ELF-1 (cell line): ENCODE measurements at places on chromosomes 2 and 18.

GRCh38 chr18:26057344-26057773, 33.1 kb downstream of the SS18 start:
- peak; percentile 35 for DNase-seq

DNA sequence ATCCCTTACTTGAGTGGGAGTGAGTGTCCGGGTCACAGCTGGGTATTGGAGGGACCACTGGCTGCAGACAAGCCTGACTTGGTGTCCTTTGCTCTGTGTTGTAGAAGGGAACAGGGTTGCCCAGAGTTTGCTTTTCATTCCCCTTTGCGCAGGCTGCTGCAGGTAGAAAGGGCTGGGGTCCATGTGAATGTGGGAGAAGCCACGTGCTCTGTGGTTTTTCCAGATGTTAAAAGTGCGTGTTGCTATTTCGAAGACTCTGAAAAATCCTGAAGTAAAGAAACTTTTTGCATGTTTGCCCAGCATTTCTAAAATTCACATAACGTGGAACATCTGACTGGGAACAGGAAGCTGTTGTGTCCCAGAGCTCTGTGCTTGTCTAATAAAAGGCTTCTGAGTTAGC, 28.8 kb downstream of the GLI2 start:
- DNase-seq: peak; percentile 6

GRCh38 chr2:179297927-179298326, 33.3 kb upstream of the SESTD1 start:
- DNase-seq: no peak

DNA sequence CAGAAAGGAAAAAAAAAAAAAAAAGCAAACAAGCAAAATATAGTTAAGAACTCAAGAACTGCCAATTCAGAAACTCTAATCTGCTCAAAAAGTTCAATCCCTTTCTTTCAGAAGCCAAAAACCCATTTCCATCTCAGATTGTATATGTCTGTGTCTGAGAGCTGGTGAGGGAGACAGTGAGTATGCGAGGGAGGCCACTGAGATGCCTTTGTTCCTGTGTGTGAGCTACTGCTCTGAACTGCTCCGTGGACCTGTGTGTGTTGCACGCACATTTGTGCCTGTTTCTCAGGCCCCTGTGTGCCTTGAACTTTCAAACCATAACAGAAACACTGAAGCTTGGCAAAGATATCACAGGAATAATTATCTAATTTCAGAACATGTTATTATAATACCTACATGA, 2.5 kb upstream of the PKDCC start:
- DNase-seq: no peak

GRCh38 chr2:218861645-218862318, 2.2 kb downstream of the WNT6 start:
- no peak for DNase-seq

DNA sequence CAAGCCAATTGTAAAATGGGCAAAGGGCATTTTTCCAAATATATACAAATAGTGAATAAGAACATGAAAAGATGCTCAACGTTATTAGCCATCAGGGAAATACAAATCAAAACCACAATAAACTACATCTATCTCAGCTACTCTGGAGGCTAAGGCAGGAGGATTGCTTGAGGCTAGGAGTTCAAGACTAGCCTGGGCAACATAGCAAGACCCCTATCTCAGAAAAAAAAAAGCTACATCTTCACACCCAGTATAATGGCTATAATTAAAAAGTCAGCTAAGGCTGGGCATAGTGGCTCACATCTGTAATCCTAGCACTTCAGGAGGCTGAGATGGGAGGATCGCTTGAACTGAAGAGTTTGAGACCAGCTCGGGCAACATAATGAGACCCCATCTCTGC, 12.6 kb upstream of the NCL start:
- no peak for DNase-seq

DNA sequence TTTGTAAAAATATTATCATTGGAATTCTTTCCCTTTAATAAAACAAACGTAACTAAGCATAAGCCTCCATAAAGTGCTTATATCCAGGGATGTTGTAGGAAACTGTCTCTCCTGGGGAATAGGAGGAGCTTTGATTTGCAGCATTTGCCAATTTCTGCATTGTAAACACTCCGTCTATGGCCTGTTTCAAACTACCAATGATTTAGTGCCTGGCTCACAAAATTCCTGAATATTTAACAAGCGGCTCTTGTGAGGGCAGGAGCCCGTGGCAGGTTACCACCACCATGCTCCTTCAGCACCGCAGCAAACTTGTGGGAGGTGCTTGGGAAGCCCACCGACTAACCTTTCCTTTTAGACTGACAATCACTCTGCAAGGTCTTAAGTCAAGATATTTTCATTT, 520.3 kb downstream of the SOX11 start:
- DNase-seq: no peak

DNA sequence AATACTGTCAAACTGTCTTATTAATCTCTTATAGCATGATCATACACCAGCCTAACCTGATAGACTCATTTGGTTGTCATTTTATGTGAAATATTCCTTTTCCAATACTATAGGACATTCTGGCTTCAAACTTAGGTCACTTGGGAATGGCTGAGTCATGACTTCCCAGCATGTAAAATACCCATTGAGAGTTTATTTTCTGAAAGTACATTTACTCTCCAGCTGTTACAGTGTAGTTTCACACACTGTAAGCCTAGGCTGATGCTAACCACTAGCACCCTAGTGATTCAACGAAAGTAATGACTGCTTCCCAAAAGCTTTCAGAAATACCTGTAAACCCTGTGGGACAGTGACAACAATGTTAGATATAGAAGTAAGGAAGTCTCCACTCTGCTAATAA, 93.8 kb downstream of the FIGN start:
- DNase-seq: no peak

- no peak for DNase-seq
These were observed 106.4 kb downstream of the PID1 start for GRCh38 chr2:229164545-229165249.

DNA sequence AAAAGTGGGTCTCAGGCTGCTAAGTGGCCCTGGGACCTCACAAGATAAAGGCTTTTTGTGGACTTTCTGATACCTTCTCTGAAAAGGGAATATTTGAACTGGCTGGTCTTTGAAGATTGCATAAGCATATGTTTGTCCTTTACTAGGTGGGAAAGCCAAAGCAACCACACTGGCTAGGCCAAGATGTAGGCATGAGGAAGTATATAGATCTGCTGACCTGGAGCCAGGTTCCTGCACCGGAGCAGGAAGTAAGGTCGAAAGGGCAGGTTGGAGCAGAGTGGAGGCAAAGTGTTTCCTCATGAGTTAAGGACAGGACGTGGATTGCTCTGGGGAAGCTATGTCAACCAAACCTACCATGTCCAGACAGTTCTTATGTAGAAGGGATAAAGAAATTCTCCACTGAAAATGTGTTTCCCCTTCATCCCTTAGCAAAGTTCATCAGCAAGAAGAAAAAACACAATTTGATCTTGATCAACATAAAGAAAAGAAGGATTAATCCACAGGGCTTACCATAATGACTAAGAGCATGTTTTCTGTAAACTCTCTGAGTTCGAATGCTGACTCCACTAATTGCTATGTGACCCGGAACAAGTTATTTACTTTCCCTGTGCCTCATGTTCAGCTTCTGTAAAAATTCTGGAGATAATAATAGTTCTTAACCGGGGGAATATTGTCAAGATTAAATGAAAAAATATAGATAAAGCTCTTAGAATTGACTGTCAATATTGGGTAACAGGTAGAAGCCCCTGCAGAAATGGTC, 156.1 kb upstream of the SRD5A2 start:
- no peak for DNase-seq

- no peak for DNase-seq
These were observed 9.4 kb downstream of the NEU4 start for GRCh38 chr2:241818229-241818942.

DNA sequence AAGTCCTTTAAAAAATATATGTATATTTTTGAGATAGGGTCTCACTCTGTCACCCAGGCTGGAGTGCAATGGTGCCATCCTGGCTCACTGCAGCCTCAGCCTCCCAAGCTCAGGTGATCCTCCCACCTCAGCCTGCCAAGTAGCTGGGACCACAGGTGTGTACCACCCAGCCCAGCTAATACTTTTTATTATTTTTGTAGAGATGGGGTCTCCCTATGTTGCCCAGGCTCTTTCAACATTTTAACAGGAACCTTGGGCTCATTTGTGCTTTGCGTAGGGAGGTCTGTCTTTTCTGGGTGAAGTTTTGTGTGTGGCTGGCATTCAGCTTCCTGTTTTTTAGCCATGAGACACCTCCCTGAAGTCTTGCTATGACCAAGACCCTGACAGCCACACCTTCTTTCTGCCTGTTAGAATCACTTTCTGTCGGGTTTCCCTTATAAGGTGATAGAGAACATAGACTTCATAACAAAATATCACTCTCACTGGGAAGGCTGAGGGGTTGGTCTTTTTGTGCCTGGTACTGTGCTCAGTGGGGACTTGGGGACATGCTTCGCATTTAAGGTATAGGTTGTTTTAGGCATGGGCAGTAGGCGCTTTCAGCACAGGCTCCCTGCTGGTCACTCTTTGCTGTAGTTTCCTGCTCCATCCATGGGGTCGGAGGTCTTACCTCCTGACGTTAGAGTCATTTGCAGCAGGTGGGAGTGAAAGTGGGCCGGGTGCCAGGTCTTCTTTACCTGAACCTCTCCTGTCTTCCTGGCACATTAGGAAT, 3.4 kb downstream of the RAB31 start:
- no peak for DNase-seq

GRCh38 chr2:105376010-105376409, 22.8 kb downstream of the FHL2 start:
- no peak for DNase-seq

- DNase-seq: no peak
These were observed 16.1 kb upstream of the PPP4R1 start for GRCh38 chr18:9630444-9630843.

DNA sequence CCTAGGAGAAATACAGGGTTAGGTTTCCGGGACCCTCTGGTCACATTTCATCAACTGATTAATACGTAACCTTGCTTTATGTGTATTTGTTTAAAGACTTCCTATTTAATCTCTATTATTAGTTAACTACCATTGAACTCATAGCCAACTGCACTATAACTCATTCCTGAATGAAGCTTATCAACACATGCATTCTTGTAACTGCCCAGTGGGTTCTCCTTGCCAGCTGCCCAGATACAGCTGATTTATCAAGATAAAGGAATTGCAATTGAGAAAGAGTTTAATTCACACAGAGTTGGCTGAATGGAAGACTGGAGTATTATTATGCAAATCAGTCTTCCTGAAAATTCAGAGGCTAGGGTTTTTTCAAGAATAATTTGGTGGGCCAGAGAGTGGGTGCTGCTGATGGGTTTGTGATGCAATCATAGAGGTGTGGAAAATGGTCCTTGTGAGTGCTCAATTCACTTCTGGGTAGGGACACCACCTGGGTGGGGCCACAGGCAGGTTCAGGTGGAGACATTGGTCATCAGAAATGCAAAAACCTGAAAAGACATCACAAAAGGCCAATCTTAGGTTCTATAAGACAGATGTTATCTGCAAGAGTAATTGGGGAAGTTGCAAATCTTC, 21.1 kb upstream of the NOSTRIN start:
- DNase-seq: no peak

DNA sequence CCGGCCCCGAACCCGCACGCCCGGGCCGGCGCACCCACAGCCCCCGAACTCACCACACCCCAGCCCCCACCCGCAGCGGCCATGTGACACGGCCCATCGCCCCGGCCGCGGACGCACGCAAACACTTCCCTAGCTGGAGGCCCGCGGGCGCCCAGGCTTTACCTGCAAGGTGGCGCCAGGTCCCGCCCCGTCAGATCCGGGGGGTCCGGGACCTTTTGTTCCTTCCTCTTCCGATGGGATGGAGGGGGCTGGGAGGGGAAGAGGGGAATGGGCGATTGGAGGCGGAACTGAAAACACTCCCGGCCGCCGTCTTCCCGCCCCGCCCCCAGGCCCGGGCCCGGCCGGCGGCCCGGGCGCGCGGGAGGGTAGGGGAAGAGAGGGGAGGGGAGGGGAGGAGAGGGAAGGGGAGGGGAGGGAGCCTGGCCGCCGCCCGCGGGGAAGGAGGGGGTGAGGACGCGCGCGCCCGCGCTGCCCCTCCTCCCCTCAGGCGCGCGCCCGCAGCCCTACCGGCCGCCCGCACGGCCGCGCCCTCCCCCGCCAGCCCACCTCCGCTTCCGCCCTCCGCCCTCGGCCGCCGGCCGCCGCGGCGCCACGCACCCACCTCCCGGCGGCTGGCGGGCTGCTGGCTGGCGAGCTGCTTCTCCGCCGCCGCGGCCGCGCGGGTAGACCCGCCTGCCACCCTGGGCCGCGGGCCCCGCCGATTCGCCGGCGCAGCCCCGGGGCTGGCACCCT, at the start of gene SMAD2:
TSS of gene SMAD2 (minus strand) at position 461 of the 732 bp plus-strand sequence. CDS start 33,903 bp downstream, outside the sequence.
- DNase-seq: peak; percentile 94
